Hippocampal formation (tissue), 2 donors: ENCODE measurements at places on chromosomes 12 and 14.

DNA sequence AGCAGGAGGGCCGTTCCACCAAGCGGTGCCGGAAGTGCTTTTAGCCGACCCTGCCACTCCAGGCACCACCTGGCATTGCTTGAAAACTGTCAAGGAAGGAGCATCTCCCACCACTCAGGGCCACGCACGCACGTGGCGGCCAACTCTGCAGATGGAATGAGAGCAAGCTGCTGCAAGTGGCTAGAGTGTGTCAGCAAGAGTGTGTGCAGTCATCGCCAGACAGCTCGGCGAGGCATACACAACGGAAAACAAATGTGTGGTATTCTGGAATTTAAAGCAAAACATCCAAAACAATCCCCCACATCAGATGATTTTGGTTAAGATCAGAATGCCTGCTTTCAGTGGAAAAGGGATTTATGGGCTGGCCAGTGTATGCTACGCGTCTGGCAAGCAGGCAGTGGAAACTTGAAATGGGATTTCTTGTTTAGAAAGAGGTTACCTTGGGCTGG, 11.2 kb downstream of the CD9 start:
- DNase-seq = no peak

DNA sequence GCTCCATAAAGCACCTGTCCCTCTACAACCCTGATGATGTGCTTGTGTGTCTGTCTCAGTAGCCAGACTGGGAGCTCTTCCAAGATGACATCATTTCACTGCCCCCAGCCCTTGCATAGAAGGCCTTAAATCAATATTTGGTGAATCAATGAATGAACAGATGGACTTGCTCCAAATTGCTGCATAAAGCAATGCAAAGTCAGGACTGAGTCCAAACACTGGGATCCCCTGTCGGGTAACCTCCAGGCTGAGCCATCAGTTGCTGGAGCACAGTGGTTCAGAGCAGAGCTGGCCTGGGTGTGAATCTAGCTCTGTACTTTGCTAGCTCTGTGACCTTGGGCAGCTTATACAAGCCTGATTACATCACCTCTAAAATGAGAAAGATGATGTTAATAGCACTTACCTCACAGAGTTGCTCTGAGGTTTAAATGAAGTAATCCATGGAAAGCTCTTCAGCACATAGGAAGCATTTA, 120.3 kb upstream of the VASH1 start:
- no peak for DNase-seq

DNA sequence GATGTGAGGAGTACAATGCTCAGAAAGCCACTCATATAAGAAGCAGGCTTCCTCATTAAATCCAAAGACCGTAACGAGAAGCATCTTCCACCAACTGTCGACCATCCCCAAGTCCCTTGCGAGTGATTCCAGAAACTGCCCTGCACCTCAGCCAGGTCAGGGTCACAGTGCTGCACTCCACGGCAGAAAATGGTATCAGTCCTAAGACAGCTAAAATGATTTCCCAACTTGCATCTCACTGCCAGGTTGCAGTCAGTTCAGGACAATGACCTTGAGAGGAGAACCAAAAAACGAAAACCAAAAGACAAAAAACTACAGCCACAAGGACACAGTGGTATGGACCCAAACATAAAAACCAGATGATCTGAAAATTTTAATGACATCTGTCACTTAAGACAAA, 20.6 kb downstream of the SBNO1 start:
- DNase-seq = no peak

- DNase-seq = no peak
These were observed 7.2 kb downstream of the SLC38A4 start for GRCh38 chr12:46818642-46819041.
